NCI-H2029 treated with DMSO at 0.1 percent for 48 hours (cell line): ENCODE measurements at places on chromosomes 6 and 20.

GRCh38 chr6:33620158-33620855 is 815 bp upstream of the ITPR3 start:
- DNase-seq: no peak

DNA sequence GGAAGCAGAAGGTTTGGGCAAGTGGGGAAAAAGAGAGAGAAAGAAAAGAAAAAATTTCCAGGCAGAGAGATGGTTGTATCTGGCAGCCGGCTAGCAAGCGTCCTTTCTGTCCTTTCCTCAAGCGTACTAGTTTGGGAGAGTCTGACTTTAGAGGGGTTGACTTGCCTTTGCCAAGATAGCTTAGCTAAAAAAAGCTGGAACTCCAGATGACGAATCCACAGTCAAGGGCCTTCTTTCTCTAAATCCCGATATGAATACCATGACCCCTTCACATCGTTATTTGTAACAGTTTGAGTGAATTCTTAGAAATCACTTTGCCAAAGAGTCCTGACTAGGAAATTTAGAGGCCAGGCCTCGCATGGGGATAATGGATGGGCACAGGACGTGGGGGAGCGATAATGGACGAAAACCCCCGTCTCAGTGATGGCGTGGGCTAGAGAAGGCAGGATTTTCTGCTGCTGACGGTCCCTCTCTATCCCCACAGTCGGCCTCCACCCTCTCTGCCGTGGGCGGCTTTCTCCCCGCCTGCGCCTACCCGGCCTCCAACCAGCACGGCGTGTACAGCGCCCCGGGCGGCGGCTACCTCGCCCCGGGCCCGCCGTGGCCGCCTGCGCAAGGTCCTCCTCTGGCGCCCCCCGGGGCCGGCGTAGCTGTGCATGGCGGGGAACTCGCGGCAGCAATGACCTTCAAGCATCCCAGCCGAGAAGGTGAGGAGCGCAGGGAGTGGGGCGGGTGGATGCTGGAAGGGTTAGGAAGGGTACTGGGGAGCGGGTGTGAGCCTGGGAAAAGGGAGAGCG is 3.5 kb downstream of the PAX1 start:
- no peak for DNase-seq

DNA sequence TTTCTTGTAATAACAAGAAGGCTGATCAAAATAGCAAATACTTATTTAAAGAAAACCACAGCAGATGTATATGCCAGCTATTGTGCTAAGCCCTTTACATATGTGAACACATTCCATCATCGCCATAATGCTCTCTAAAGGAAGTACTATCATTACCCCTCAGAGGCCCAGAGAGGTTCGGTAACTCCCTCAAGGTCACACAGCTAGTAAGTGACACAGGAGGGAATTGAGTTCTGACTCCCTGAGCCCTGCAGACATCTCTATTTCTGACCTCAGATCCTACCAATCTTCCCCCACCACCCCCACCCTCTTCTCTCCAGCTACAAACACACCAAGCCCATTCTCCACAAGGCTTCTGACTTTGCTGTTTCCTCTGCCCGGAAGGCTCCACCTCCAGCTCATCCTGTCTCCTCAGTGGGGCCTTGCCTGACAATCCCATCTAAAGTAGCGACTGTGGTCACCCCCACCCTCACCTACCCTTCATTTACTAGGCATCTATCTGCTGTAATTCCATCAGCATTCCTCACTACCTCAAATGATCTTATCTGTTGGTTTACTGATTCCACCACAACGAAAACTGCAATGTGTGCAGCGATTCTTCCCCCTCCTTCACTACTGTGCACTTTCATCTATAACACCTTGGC is 234.5 kb downstream of the LRFN2 start:
- no peak for DNase-seq

DNA sequence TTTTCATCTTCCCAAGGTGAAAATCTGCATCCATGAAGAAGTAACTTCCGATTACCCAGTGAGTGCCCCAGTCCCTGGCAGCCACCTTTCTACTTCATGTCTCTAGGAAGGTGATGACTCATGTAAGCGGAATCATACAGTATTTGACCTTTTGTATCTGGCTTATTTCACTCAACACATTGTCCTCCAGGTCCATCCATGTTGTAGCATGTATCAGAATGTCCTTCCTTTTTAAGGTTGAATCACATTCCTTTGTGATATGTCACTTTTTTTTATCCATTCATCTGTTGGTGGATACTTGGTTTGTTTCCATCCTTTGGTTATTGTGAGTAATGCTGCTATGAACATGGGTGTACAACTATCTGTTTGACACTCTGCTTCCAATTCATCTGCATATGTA is 176.3 kb upstream of the CDYL start:
- DNase-seq: no peak

DNA sequence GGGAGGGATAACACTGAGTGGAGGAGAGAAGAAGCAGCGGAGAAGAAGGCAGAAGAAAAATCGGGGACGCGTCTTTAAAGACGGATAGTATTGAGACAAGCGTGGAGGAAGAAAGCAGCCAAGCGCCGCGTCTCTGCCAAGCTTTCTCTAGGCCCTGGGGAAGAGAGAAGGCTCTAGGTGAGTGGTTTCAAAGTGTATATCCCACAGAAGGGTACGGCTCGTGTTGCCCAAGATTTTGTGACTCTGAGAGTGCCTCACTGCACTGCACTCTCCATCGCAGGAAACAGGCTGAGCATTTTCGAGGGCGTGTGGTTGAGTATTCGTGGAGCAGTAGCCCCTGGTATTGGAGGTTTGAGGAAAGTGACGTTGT is 185.4 kb downstream of the TRIM27 start:
- DNase-seq: no peak

DNA sequence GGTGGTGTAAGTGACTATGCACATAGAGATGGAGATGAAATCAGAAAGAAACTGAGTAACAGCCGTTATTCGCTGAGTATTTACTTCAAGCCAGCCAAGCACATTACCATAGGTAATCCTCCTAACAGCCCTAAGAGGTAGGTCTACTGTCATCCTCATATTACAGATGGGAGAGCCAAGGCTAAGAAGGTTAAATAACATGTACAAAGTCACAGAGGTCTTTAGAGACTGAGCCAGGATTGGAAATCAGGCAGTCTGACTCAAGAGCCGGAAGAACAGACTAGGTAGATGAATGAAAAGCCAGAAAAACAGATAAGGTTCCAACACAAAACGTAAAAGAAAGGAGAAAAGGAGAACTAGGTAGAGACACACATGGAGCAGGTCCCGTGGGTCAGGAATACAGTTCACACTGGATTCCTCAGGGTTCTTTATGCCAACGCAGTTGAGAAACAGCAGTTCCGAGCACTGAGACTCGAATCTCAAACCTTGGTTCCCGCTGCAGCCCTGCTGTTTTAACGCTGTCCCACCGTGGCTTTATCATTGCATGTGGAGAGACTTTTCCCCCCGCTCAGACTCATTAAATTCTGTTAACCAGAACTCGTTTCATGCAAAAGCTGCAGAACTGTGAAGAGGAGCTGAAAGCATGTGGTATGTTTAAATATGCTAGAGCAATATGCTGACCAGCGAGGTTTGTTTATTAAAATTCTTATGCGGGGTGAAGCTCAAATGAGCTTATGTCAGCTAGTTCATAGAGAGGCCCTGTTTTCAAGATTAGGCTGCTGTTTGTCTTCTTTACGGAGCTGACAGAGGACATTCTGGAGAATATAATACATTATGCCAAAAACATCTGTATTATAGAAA is 537.9 kb downstream of the CD83 start:
- no peak for DNase-seq

DNA sequence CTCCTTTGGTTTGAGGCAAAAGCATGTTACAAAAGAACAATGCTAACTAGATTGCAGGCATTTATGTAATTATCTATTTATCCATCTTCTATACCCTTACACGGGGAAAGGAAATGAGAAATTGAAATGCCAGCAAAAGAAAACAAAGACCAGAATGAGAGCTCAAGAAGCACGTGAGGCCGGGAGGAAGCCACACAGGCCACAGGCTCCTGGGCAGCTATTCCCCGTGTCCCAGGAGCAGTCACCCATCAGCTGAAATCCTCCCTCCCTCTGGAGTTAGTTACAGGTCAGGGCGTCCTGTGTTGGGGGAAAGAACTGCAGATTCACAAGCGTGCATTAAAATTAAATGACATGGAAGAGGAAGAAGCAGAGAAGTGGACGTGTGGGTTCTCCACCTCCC is 64.7 kb upstream of the RPS6KA2 start:
- no peak for DNase-seq

GRCh38 chr20:57428324-57429158 is 37.3 kb downstream of the RBM38 start:
- DNase-seq: no peak

GRCh38 chr6:17506531-17506930 is 93.6 kb upstream of the FAM8A1 start:
- DNase-seq: no peak

- no peak for DNase-seq
Measured at GRCh38 chr20:62712606-62713005, 4.0 kb downstream of the NTSR1 start.

- no peak for DNase-seq
Measured at GRCh38 chr6:115441651-115442050, 619.0 kb downstream of the FRK start.

DNA sequence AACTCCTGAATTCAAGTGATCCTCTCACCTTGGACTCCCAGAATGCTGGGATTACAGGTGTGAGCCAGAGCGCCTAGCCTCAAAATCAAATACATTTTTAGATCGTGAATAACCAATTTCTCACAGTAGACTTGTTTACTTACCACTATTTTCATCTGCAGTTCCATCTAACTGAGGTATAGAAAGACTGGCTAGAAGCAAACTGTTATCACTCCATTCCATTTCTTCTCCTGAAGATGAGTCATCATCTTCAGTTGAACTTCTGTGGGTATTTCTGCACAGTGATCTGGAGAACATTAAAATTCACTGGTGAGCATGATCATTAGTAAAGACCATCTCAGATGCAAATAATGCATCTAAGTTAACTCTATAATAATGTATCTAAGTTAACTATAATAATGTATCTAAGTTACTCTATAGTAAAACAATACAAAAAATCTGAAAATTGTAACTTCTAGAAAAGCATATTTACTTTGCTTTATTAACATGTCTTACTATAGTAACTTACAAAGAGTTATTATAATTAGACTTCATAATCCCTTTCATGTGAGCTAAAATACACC is 105.4 kb downstream of the REV3L start:
- no peak for DNase-seq

- DNase-seq: no peak
Measured at GRCh38 chr6:142015011-142015410, 117.7 kb upstream of the GJE1 start.

- no peak for DNase-seq
Measured at GRCh38 chr6:5191222-5191621, 69.5 kb downstream of the LYRM4 start.

GRCh38 chr6:52189974-52190373 is 3.8 kb downstream of the IL17A start:
- no peak for DNase-seq

GRCh38 chr6:125228981-125229479 is 72.7 kb downstream of the HDDC2 start:
- no peak for DNase-seq

DNA sequence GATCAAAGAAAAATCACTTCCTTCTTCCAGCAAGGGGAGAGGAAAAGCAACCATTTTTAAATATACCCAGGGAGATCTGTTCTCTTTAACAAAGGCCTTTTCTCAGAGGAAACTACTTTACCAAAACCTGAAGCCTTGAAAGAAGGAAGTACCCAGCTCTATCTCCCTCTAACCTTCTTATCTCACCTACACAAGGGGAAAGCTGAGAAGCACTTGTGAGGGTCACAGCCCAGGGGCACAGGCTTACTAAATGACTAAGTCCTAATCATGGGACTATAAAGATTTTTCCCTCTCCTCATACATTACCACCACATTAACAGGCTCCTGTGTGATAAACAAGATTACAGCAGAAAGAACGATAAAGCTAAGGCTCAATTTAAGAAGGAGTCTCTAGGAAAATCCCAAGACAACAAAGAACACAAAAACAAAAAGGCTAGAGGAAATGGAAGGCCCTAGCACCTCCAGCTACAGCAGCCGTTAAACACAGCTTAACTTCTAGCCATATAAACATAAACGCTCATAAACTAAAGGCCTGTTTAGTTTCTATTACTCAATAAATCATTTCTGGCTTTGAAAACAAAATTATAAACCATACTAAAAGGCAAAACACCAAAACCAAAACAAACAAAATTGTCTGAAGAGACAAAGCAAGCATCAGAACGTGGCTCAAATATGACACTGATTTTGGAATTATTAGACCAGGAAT is 284.9 kb upstream of the ECI2 start:
- no peak for DNase-seq

- no peak for DNase-seq
Measured at GRCh38 chr6:34506718-34507117, 40.8 kb downstream of the PACSIN1 start.

DNA sequence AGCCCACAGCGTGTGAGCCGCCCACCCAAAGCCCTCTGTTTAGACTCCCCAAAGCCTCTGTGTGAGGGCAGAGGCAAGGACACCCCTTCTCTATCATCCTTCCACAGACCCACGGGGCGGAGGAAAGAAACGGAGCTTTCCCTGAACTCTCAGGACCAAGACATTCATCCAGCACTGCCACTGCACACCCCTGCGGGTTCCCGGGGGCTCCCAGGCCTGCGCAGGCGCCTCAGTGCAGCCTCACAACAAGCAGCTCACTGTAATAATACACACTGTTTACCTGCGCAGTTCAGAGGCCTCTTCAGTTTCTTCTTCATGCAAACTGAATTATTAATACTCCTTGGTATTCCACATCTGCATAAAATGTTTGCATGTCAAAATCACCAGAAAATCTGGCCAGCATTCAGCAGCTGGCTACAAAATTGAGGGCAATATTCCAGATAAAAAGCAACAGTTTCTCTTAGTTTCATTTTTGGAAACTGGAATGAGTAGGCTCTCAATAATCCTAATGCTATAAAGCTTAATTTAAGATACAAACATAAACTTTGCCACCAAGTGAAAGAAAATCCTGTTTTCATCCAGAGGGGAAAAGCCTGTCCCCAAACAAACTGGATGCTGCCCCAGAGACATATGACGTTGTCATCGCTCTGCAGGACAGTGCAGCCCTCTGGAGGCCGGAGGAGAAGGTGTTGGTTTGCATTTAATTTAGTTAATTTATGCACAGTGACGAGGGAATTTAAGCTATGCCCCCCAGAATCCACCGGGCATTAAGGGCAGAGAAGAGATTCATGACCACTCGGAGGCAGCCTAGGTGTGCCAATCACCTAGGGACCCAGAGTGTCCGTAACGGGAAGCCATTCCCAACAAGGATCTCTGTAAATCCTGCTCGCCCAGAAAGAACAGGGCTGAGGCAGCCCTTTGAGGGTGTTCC is 45.3 kb downstream of the NINL start:
- no peak for DNase-seq

GRCh38 chr20:63377951-63378381 is 16.8 kb upstream of the CHRNA4 start:
- DNase-seq: no peak

GRCh38 chr6:55445648-55446204 is 118.5 kb downstream of the GFRAL start:
- no peak for DNase-seq
